ENCODE measurements at places on chromosomes 7 and 10.

- peak; percentile 62 for DNase-seq
Measured at GRCh38 chr7:12839508-12840153, 152.2 kb downstream of the ARL4A start.

- DNase-seq, result no peak
Measured at GRCh38 chr7:131139462-131139861, 188.2 kb upstream of the MKLN1 start.

- peak; percentile 13 for DNase-seq
Measured at GRCh38 chr7:25456467-25457171, 228.3 kb upstream of the NPVF start.

DNA sequence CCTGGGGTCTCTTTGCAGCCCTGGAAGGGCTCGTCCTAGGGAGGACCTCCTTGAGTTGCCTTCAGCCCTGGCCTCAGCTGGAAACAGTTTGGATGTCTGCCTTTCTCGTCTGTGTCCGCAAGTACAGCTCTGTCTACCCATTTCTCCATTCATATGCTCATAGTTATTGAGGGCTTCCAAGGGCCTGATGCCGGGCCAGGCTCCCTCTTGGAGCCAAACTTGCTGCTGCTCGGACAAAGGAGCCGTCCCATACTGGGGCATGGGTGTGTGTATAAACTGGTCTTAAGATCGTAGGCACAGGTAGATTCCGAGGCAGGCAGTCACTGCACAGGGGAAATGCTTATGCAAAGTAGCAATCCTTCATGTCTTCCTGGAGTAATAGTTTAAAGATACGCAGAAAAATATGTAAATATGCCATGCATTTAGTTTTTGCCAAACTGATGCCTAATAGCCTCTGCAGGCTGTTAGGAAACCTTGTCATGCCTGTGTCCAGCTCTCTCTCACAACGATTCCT, 117.0 kb upstream of the BTBD16 start:
- no peak for DNase-seq

DNA sequence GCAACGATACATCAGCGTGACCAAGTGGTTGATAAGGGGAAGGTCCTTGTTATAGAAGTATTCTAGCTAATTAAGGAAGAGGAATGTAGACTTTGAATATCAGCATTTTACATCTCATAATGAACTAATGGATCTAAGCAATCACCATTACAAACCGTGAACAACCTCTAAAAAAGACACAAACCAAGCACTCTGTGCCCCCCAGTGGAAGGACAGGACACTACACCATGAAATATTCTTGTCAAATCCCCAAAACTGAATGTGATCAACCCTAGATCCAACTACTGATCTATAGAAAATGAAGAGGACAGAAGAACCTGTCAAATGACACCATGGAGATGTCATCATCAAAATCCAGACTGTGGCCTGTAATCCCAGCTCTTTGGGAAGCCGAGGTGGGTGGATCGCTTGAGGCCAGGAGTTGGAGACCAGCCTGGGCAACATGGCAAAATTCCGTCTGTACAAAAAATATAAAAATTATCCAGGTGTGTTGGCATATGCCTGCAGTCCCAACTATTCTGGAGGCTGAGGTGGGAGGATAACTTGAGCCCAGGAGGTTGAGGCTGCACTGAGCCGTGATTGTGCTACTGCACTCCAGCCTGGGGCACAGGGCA, 111.3 kb upstream of the CARD11 start:
- peak; percentile 31 for DNase-seq

GRCh38 chr7:112933598-112933997, 143.4 kb upstream of the TMEM168 start:
- DNase-seq, result no peak

- DNase-seq, result no peak
Measured at GRCh38 chr10:101834341-101834740, 9.3 kb downstream of the KCNIP2 start.

DNA sequence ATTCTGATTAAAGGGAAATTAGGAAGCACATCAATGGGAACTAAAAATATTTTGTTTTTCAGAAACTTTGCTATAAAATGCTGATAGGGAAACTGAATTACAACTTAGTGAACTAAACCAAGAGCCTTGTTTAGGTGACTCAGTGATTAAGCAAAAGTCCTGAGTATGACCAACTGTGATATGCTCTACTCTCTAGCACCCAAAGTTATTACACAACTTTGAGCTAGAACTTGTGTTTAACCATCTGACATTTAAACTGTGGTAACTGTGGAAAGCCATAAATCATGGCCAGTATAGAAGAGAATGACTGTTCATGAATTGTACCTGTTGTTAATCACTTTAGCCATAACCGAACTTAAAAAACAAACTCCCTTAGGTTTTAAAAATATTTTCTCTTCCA, 127.4 kb downstream of the ZNF365 start:
- no peak for DNase-seq

- no peak for DNase-seq
Measured at GRCh38 chr10:129793479-129793878, 170.6 kb downstream of the EBF3 start.

DNA sequence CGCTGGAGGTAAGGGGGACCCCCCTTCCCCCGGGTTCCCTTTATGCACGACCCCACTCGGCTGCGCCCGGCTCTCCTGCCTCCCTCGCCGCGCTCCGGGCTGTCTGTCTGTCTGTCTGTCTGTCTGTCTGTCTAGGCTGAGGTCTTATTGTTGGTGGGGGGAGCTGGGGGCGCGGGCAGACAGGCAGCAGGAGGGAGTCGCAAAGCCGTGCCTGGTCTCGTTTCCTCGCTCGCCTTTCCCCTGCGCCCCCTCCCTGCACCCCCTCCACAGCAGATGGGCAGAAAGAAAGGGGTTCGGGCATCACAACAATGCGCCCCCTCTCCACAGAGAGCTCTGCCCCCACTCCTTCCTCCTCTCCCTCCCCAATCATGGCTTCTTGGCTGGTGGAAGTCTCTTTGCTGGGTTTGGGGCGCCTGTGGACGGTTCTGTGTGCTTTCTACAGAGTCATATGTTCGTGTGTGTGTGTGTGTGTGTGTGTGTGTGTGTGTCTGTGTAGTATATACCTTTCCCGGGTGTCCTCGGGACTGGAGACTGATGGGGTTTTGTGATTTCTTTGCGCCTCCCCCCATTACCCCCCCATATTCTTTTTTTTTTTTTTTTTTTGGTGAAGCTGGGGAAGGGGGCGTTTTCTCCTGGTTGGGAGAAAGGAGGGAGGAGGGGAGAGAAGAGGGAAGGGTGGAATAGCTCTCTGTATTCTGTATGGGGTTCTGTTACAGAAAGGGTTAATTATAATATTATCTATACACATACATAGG, 1.9 kb downstream of the AUTS2 start:
- no peak for DNase-seq

DNA sequence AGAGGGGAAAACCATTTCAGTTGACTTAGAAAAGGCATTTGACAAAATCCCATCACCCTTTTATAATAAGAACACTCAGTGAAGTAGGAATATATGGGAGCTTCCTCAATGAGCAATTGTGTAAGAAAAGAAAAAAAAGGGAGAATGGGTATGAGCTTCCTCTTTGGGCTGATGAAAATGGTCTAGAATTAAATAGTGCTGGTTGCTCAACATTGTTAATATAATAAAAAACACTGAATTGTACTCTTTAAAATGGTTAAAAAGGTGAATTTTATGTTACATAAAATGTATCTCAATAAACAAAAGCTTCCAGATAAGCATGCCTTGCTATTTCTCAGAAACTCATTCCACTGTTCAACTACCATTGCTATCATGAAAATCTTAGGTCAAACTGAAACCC, 40.6 kb downstream of the LRRC17 start:
- no peak for DNase-seq

- DNase-seq, result no peak
Measured at GRCh38 chr10:131854579-131855335, 46.1 kb upstream of the PPP2R2D start.

GRCh38 chr10:86244297-86245014, 122.1 kb downstream of the GRID1 start:
- DNase-seq, result no peak

DNA sequence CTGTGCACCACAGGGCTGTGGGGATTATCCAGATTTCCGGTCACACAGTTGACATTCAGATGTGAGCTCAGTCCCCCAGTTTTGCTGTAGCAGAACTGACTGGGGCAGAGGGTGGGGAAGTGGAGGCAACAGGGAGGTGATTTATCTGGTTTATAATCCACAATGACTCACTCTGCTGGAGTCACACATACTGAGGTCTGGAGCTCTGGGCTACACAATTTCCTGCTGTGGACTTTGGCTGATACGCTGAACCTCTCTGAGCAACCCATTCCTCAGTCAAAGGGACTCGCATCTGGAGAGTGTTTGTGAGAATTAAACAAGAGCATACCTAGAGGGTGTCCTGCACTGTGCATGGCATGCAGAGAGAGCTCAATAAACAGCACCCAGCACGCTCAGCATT, 64.8 kb upstream of the PLPP4 start:
- no peak for DNase-seq

DNA sequence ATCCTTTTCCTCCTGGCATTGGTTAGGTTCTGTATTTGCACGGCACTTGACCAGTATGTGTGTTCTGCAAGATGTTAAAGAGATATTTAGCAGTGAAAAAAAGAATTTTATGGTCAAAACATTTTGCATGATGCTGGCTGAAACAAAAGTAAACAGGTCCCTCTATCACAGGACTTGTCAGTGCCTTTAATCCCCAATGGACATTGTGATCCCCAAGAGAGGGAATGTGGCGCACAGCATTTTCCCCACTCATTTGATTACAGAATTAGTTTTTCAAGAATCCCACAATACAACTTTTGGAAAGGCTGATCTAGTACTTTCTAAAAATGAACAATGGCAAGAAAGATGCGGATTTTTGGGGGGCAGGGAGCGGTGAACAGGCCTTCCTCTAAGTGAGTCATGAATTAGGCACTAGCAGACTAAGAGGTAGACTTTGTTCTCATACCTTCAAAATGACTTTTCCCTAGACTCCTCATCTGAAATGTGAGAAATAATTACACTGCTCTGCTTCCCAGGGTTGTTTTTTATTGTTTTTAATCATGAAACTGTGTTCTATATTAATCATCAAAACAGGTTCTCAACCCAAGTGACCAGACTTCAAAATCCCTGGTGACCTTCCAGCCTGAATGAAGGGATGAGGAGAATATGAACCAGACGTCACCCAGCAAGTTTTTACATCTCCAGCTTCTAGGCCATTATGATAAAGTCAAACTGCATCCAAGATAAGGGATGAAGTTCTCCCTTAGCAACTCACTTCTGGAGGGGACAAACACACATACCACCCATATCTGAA, 8.6 kb downstream of the FBXW4 start:
- no peak for DNase-seq

DNA sequence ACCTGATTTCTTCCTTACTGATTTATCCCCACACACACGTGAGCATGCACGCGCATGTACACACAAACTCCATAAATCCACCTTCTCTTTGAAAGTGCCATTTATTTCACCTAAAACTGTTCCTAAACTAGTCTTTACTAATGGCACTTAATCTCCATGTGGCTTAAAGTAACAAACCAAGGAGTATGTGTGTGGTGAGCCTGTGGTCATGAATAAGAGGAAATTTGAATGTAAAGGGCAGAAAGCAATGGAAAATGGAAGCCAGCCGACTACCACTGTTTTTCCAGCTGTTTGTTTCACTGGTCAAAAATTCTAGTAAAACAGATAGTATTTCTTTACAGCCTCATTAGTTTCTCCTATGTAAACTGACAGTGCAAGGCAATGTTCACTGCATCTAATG, 23.8 kb downstream of the SEMA3C start:
- DNase-seq, result no peak

GRCh38 chr10:112260831-112261230, 22.4 kb upstream of the TECTB start:
- no peak for DNase-seq

DNA sequence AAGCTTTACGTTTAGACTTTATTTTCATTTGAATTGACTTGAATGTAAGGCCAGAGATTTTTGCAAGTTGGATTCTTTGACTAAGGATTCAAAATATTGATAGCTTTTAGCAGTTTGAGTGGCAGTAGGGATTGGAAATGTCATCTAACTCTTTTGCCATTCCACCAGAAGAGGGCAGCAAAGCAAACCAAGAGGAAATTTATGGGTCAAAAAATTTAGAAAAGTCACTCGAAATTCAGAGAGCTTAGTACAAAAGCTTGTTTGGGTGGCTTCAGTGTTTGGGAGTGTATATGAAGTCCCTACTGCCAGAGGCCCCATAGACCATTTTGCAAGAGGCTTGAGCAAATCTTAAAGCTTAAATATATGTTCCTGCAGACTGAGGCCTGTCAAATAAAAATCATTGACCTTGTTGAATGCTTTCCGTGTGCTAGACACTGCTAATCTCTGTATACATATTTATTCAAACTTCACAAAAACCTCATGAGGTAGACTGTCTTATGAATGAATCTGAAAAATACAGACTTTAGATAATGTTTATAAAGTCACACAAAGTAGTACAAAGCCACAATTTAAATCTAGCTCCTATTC, 44.6 kb upstream of the RSBN1L start:
- no peak for DNase-seq

GRCh38 chr10:124403548-124403947, 15.2 kb downstream of the OAT start:
- DNase-seq, result peak; percentile 30

DNA sequence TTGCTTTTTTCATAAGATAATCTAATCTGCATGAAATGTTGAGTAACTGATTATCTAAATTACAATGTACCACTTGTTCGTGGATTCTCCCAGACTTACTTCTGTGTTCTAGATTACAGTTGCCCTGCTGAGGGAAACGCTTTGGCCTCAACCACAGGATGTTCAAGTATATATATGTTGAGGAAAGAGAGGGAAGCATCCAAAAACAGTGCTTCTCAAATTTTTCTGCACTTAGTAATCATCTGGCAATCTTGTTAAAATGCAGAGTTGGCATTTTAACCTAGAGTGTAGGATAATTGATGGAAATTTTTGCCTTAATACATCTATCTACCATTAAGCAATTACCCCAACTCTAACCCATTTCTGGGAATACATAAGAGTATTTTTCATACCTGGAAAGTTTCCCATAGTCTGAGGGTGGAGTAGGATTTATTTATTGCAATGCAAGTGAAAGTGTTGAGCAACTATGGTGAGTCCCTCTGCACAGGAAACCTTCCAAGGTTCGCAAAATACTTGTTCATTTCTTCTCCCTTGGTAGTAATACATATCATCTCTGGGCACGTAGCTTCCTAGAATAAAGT, 59.6 kb upstream of the C1GALT1 start:
- no peak for DNase-seq

GRCh38 chr7:29765490-29765889, 40.8 kb upstream of the WIPF3 start:
- DNase-seq, result no peak

All from WTC11 (cell line).